Left ventricle myocardium superior (tissue), 1 donor: ENCODE measurements at places on chromosomes 5 and 9. TPM values are rescaled to one million over a fixed set of nuclear protein-coding genes. Genes with fewer than 3 reads are reported as not detected.

DNA sequence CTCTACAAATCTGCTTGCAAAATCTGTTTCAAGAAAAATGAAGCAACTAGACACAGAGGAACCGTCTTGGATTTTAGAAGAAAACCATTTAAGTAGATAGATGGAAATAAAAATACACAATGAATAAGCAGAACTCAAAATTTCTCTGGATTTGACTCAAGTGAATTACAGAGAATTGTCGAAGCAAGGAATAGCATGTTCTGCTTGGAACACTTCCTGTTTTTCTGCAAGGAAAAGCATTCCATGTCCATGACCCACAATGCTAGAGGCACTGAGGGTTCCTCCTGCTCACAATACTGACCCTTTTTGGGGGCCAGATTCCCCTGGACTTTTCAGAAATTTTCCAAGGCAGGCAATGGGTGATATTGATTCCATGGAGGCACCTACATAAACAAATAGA, 29.8 kb downstream of the PRUNE2 start:
- DNase-seq, result no peak

DNA sequence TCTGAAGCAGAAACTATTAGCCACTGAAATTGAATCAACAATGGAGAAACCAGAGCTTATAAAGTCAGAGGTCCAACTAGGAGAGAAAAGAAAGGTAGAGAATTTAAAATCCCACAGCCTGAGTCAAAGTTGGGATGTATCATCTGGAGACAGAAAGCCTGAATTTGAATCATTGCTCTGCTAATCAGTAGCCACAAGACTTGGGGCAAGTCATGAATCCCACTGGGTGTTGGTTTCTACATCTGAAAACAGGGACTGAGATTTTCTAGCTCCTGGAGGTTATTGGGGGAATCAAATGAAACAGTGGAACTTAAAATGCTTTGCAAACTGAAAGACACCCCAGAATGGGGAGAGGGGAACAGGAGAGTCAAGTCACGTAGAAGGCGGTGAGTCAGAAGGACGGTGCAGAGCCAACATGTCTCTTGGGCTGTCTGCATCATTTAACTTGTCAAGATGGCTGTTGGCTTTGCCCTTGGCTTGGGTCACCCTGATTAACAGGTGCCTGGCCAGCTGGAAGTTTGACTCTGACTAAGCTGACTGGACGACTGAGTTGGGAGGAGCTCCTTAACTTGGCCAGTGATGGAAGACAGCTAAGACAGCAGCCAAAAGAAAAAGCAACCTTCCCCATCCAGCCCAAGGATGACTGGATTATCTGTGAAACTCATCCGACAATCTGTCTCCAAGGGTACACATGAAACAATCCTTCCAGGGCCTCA, 60.6 kb upstream of the ADRA1B start:
- DNase-seq, result peak; percentile 65

The ARHGEF37 gene
- 32.8 TPM for total RNA-seq

DNA sequence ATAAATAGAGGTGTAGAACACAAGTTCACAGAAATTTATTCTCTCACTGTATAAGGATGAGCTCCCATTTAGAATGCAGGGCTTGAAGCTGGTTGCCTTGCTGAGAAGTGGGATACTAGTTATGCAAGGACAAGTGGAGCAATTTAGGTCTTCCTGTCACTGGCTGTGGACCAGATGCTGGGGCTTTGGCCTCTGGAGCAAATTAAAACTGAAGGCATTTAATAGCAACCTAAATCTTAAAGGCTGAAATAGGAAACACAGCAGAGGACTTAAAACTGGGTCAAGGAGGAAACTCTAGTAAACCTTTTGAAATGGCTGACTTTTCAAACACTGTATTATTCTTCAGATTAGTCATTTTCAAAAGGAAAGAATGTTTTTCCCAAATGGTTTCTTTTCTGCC, 319.4 kb downstream of the RAB3C start:
- DNase-seq, result no peak

The GRXCR2 gene
- total RNA-seq, result 3.8 TPM

The CATSPER3 gene
- 0.74 TPM for total RNA-seq

The GABBR2 gene
- total RNA-seq, result 0.62 TPM

DNA sequence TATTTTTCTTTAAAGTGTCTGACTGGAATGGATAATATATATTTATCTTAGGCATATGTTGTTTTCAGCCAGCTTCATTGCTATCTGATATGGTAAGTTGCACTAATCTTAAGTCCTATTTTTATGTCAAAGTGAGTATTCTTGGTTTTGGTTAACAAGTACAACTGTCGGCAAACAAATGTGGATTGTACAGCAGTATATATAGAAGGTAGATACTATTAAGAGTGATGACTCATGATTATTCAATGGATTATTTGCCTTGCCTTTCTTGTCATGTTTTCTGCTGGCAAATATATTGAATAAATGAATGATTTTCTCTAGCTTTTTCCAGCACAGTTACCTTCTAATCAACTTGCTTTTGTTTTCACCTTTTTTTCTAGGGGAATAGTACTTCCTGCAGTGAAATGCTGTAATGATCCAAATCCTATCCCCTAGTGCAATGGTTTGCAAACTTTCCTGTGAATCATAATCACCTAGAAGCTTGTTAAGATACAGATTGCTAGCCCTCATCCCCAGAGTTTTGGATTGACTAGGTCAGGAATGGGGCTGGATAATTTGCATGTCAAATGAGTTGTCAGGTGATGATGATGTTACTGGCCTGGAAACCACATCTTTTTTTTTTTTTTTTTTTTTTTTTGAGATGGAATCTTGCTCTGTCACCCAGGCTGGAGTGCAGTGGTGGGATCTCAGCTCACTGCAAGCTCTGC, 60.8 kb upstream of the ARRDC3 start:
- no peak for DNase-seq

GRCh38 chr5:167819406-167819805, 472.0 kb upstream of the WWC1 start:
- DNase-seq, result no peak

The SOWAHA gene
- total RNA-seq, result 0.17 TPM

The QRFP gene
- not detected for total RNA-seq

The FSTL4 gene
- total RNA-seq, result not detected

GRCh38 chr9:36923025-36923625, 110.9 kb downstream of the PAX5 start:
- no peak for DNase-seq

- no peak for DNase-seq
Measured at GRCh38 chr5:79133121-79133656, 21.6 kb downstream of the BHMT start.
